ENCODE measurements at places on chromosomes 2 and 18. TPM values are rescaled to one million over a fixed set of nuclear protein-coding genes. Genes with fewer than 3 reads are reported as not detected.

Gene VWA3B
- not detected for total RNA-seq

Gene IL1F10
- total RNA-seq: not detected

Gene DCDC2C
- 0.24 TPM for total RNA-seq

Gene VWC2L
- total RNA-seq: not detected

Gene TYMS
- 164 TPM for total RNA-seq

Gene GREB1
- 3.2 TPM for total RNA-seq

Gene SPATA3
- not detected for total RNA-seq

Gene CELF4
- total RNA-seq: not detected

Gene CIDEA
- not detected for total RNA-seq

Gene ATP6V1B1
- 2.2 TPM for total RNA-seq

Gene TMEM18
- total RNA-seq: 50.6 TPM

Gene SCYGR4
- not detected for total RNA-seq

Gene MCEE
- total RNA-seq: 12.2 TPM

Gene SCTR
- not detected for total RNA-seq

Gene CLEC4F
- not detected for total RNA-seq

Gene SFXN5
- total RNA-seq: 15.7 TPM

Gene ASIC4
- total RNA-seq: 0.06 TPM

Gene FLACC1
- total RNA-seq: not detected

Gene LRRC30
- not detected for total RNA-seq

Gene REG1B
- not detected for total RNA-seq

Gene ALLC
- not detected for total RNA-seq

Gene STK16
- total RNA-seq: 30.1 TPM

Gene ANKRD30BL
- total RNA-seq: not detected

Data from A549 treated with DMSO at 1 μM for 4 hours (cell line).